ACHN (cell line): ENCODE measurements at places on chromosomes 13 and 19.

GRCh38 chr13:39577203-39577602 lies 25.8 kb downstream of the LHFPL6 start:
- DNase-seq: no peak

- DNase-seq: no peak
Measured at GRCh38 chr19:55485439-55486011, 537 bp downstream of the NAT14 start.

GRCh38 chr19:1566392-1567115 lies 1.6 kb downstream of the MEX3D start:
- DNase-seq: peak; percentile 81

- DNase-seq: no peak
Measured at GRCh38 chr13:43019811-43020210, 3.6 kb upstream of the DNAJC15 start.

GRCh38 chr13:60974296-60974695 lies 441.4 kb downstream of the PCDH20 start:
- DNase-seq: no peak

GRCh38 chr13:111927181-111927540 lies 139.8 kb upstream of the SOX1 start:
- no peak for DNase-seq

DNA sequence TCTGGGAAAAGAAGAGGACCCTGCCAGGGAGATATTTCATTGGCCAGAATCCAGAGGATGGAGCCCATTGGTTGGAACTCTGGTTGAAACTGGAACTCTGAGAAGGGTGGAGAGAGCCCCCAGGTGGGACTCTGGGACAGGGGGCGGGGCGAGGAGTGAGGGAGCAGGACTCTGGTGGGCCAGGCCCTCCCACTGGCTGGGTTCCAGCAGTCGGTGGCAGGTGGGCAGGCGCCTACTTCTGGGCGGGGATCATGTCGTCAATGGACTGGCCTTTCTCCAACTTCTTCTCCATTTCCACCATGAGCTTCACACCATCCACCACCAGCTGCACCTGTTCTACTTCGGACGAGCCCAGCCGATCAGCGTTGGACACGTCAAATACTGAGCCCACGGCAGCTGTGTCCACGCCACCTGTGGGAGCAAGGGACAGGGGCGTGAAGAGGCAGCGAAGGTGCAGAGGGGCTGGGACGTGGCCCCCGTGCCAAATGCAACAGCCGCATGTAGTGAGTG lies 16.1 kb downstream of the CKM start:
- no peak for DNase-seq

DNA sequence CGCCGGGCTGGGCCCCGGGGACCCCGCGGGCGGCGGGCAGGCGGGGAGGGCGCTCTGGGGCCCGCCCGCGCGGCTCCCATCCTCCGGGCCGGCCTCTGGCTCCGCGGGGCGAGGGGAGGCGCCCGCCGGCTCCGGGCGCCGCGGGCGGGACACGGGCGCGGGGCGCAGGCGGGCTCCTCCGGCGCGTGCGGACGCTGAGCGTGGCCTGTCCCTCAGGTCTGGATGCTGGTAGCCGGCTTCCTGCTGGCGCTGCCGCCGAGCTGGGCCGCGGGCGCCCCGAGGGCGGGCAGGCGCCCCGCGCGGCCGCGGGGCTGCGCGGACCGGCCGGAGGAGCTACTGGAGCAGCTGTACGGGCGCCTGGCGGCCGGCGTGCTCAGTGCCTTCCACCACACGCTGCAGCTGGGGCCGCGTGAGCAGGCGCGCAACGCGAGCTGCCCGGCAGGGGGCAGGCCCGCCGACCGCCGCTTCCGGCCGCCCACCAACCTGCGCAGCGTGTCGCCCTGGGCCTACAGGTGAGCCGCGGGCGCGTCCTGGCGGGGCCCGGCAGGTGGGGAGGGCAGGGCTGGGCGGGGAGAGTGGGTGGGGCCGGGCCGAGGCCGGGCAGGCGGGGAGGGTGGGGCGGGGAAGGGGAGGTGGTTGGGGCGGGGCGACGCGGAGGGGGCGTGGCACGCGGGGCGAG lies 420 bp downstream of the IL17D start:
- DNase-seq: peak; percentile 74

DNA sequence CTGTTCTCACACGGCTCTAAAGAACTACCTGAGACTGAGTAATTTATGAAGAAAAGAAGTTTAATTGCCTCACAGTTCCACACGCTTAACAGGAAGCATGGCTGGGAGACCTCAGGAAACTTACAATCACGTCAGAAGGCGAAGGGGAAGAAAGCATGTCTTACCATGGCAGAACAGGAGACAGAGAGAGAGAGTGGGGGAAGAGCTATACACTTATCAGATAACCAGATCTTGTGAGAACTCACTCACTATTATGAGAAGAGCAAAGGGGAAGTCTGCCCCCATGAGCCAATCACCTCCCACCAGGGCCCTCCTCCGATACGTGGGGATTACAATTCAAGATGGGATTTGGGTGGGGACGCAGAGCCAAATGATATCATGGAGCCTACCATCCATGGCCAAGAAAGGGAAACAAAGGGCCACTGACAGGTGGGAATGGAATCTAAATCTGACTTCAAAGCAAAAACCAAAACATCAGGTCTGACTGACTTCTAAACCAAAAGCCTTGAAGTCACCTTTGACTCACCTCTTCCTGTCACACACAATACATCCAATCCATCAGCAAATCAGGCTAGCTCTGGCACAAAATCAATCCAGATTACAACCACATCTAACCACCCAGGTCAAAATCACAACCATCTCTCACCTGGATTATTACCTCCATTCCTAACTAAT lies 189.7 kb downstream of the ENOX1 start:
- DNase-seq: no peak

DNA sequence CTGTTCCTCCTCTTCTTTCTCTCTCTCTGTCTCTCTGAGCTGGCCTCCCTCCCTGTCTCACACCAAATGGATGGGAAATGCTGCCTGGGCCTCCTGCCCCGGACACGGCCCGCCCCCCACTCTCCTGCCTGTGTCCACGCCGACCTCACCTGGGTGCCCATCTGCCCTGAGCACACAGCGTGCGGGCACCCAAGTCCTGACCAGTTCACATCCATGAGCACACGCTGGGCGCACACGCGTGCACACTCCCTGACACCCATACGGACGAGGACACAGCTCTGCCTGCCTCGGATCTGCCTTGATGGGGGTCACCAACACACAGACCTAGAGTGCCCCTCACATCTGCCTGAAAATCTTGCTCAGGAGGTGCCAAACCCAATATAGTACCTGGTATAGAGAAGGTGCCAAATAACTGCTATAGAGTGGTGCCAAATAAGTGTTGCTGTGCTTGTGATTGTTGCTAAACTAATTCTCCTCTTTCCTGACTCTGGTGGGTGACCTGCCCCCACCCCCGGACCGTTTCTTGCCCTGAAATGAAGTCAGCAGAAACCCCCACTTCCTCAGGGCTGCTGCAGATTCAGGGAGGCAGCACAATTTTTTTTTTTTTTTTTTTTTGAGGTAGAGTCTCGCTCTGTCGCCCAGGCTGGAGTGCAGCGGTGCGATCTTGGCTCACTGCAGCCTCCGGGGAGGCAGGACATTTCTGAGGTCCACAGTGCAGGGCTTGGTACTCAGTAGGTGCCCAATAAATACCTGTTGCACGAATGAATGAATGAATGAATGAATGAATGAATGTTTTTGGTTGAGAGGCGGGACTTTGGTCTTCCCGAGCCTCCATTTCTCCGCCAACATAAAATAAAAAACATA lies 4.6 kb downstream of the NFIC start:
- DNase-seq: no peak

DNA sequence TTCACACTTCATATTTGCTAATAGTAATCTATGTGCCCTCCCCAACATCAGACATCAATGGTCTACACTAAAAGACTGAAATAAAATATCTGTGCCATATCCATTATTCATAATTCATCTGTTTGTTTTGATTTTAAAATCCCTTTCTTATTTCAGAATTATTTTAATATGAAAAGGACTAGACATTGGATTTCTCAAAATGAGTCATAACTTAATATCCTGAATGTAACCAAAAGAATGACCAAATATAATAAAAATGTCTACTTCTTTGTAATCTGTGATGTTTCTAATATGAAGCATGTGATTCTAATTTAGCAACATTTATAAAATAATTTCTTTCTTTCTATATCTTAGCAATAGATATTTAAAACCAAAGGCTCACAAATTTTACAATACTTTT lies 64.9 kb downstream of the MZT1 start:
- no peak for DNase-seq

- no peak for DNase-seq
Measured at GRCh38 chr13:79307866-79308298, 98.2 kb downstream of the RBM26 start.

GRCh38 chr13:75566658-75567057 lies 17.1 kb downstream of the UCHL3 start:
- DNase-seq: peak; percentile 44

GRCh38 chr19:17378271-17378670 lies 1.1 kb upstream of the PLVAP start:
- no peak for DNase-seq

DNA sequence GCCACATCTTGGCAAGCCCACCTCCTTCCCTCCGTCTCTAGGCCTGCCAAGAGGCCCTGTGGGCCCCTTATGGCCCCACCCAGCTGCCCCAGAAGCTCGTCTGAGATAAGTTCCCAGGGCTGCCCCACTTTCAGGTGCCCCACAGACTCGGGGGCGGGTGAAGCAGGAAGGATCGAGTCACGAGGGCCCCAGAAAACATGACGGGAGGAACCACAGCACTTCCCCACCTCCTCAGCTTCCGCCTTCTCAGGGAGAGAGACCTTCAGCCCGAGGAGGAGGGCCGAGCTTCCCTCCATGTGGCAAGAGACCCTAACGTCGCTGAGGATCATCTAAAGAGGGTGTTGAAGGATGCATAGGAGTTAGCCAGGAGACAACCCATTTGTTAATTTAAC lies 4.5 kb upstream of the IL12RB1 start:
- DNase-seq: no peak

- DNase-seq: no peak
Measured at GRCh38 chr13:21115231-21115630, 53.8 kb upstream of the LATS2 start.

GRCh38 chr13:40813667-40814454 lies 24.4 kb downstream of the SLC25A15 start:
- DNase-seq: peak; percentile 49

GRCh38 chr13:78393286-78394142 lies 209.8 kb downstream of the POU4F1 start:
- DNase-seq: no peak

DNA sequence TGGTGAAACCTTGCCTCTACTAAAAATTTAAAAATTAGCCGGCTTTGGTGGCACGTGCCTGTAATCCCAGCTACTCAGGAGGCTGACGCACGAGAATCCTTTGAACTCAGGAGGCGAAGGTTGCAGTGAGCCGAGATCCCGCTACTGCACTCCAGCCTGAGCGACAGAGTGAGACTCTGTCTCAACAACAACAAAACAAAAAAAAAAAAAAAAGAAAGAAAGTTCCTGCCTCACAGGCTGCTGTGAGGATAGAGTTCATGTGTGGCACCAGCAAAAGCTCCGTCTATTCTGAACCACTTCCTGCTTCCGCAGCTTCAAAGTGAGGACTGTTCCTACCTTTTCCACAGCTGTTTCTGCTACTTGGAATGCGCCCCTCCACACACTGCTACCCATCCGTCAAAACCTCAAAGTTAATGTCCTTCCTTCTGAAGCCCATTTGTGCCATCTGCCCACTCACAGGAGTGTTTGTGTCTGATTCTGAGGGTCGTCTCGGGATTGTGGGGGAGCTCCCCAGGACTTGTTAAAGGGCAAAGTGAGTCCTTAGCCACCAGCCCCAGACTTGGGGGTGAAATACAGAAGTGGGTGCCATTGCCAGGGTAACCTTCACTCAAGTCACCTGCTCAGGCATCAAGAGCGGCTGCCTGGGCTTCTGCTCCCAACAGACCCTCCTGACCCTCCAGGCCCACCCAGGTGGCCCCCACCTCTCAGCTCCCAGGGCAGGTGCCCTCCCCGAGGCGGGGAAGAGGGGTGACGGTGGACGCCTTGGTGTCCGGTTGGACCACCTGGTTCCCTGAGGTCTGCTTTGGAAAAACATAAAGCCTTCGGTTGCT lies 2.9 kb downstream of the MFSD12 start:
- no peak for DNase-seq

- DNase-seq: peak; percentile 14
Measured at GRCh38 chr19:347946-348861, 3.6 kb upstream of the MIER2 start.

GRCh38 chr13:98965325-98965724 lies 12.5 kb downstream of the DOCK9 start:
- DNase-seq: no peak

GRCh38 chr19:16202320-16203255 lies 4.9 kb downstream of the AP1M1 start:
- DNase-seq: no peak

- DNase-seq: no peak
Measured at GRCh38 chr13:107832500-107833100, 382.7 kb downstream of the LIG4 start.

GRCh38 chr19:33191501-33191900 lies 2.6 kb upstream of the LRP3 start:
- no peak for DNase-seq

- DNase-seq: no peak
Measured at GRCh38 chr13:20230913-20231838, 943 bp downstream of the GJB6 start.

GRCh38 chr13:91381371-91381770 lies 17.1 kb upstream of the GPC5 start:
- DNase-seq: peak; percentile 23
